GM12865 (cell line): ENCODE measurements at places on chromosomes 12 and 14.
A peak's percentile ranks its signal among the peaks of the same experiment; 100 is the strongest.

GRCh38 chr14:72948481-72949138 lies 22.3 kb downstream of the DCAF4 start:
- DNase-seq: peak; percentile 70

- no peak for DNase-seq
Observed at GRCh38 chr14:32509632-32510187, 180.6 kb downstream of the AKAP6 start.

GRCh38 chr14:68518761-68519670 lies 273.9 kb downstream of the ZFP36L1 start:
- no peak for DNase-seq

DNA sequence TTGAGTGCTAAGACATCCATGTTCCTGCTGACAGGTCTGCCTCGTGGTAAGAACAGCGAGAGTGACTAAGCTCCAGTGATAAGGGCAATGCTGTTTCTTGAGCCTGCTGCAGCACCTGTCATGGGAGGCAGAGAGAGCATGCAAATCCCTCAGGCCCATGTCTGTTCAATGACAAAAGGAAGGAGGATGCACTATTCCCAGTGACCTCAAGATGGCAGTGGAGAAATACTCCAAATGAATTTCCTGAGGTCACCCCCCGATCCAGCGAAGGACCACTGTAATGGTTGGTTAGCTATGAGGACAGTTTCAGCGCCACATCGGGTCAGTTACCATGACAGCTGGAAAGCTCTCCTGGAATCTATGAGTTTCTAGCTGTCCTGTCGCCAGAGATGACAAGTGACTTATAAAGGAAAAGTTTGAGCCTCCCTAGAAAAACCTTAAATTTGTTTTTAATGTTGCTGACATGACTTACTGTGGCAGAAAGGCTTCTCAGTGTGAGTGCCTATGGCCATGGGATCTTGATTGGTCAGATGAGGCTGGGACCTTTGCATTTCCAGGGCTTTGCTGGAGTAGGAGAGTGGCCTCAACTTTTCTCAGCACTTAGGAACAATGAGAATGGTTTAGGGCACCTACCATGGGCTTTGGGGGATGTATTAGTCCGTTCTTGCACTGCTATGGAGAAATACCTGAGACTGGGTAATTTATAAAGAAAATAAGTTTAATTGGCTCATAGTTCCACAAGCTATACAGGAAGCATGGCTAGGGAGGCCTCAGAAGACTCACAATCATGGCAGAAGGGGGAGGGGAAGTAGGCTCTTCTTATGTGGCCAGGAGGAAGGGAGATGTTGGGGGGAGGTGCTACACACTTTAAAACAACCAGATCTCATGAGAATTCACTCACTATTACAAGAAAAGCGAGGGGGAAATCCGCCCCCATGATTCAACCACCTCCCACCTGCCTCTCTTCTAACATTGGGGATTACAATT lies 88.0 kb upstream of the TMEM260 start:
- DNase-seq: peak; percentile 69

GRCh38 chr14:68374682-68375081 lies 418.2 kb downstream of the ZFP36L1 start:
- DNase-seq: no peak

DNA sequence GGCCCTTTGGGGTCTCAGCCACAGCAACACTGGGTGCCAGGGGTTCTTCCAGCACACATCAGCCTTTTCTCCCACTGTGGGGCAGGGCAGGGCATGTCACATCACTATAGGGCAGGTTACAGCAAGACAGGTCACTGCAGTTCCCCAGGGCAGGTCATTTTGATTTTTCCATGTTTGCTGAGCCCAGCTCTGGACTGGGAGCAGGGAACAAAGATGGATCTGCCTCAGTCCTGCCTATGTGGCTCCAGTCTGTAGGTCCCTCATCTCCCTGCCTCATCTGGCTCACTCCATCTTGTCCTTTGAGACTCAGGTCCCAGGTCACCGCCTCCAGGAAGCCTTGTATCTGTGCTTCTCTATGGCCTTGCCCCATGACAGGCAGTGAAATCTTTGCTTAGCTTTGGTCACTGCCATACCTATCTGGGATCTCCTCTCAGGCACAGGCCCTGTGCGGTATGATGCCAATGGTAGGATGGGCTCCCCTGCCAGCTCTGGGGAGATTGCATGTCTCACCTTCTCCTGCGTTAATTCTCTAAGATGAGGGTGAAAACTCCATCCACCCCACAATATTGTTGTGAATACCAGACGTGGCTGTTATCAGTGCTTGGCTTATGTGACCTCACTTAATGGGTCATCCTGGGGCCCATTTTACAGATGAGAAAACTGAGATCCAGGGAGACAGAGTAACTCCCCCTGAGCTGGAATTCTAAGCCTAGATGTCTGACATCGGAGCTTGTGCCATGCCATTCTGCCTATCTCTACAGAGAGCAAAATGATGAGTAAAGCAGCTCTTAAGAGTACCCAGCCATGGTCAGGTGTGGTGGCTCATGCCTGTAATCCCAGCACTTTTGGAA lies 1.5 kb downstream of the SERPINA6 start:
- DNase-seq: no peak
